ENCODE measurements at places on chromosomes 1 and 21.

DNA sequence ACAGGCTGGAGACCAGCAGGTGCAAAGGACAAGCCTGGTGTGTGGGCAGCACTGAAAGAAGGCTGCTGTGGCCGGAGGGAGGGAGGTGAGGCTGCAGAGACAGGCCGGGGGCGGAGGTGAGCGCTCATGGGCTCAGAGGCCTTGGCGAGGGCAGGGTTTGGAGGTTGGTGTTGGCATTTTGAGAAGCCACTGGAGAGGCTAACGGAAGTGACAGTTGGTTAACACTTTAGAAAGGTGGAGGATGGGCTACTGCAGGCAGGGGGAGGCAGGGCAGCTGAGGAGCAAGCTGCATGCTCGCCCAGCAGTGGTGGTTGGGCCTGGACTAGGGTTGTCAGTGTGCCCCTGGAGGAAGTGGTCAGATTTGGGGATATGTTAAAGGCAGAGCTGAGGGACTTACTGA, 37.5 kb downstream of the QSOX1 start:
- DNase-seq = no peak

- no peak for DNase-seq
Measured at GRCh38 chr1:175297291-175297690, 104.7 kb upstream of the KIAA0040 start.

DNA sequence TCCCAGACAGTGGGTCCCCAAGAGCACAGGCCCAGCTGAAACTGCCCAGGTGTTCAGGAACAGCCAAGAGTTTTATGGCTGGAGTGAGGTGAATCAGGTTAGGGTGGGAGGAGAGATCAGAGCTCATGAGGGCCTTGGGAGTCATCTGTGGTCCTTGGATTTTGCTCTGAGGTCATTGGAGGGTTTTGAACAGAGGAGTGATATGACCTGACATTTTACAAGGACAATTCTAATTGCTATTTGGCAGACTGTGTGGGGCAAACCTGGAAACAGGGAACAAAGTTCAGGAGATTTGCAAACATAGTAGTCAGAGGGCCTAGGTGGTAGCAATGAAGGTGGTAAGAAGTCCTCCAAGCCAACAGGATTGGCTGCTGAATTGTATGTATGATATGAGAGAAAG, 31.1 kb upstream of the LRRN2 start:
- DNase-seq = no peak

DNA sequence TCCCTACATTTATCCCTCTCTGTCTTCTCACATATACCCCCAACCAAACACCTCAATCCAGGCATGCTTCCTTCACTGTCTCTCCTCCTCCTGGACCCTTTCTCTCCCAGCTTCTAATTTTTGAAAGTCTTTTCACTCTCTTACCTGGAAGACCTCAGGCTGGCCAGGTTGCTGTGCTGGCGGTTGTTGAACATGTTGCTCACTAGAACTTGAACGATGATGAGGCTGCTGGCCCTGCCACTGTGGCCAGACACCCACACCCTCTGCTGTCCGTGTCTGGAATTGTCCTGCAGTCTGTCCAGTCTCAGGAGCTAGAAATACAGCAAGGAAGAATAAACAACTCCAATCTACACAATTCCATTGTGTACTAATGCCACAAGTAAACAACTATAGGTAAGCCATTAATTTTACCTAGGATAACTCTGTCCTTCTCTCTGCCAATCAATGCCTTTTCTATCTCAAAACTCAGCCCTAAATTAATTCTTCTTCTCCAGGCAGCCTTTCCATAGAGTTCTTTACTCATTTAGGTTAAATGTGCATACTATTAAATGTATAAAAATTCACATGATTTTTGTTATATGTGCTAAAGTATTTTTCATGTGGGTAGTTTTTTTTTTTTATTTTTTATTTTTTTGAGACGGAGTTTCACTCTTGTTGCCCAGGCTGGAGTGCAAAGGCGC, 5.1 kb upstream of the CTSK start:
- DNase-seq = no peak

DNA sequence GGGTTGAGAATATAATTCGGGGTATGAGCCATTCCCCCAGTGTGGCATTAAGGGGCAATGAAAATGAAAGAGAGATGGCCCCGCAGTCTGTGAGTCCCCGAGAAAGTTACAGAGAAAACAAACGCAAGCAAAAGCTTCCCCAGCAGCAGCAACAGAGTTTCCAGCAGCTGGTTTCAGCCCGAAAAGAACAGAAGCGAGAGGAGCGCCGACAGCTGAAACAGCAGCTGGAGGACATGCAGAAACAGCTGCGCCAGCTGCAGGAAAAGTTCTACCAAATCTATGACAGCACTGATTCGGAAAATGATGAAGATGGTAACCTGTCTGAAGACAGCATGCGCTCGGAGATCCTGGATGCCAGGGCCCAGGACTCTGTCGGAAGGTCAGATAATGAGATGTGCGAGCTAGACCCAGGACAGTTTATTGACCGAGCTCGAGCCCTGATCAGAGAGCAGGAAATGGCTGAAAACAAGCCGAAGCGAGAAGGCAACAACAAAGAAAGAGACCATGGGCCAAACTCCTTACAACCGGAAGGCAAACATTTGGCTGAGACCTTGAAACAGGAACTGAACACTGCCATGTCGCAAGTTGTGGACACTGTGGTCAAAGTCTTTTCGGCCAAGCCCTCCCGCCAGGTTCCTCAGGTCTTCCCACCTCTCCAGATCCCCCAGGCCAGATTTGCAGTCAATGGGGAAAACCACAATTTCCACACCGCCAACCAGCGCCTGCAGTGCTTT, 9.4 kb downstream of the PROX1 start:
- no peak for DNase-seq

- DNase-seq = no peak
Measured at GRCh38 chr1:52532731-52533327, 20.1 kb downstream of the TUT4 start.

DNA sequence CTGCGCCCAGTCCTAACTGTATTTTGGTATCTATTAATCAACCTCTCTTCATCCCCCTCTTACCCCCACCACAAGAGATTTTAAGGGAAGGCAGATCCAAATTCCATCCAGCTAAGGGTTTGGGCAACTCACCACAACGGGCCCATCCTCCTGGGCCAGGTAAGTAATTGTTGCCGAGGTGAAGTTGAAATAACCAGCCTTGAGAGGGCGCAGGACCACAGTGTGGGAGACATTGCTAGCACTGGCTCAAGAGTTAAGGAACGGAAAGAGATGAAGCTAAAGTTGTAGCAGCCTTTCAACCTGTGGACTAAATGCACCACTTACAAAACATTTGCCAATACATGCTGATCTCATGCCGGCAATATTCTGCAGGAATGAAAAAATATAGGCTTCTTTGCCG, 5.9 kb downstream of the SSR2 start:
- no peak for DNase-seq

DNA sequence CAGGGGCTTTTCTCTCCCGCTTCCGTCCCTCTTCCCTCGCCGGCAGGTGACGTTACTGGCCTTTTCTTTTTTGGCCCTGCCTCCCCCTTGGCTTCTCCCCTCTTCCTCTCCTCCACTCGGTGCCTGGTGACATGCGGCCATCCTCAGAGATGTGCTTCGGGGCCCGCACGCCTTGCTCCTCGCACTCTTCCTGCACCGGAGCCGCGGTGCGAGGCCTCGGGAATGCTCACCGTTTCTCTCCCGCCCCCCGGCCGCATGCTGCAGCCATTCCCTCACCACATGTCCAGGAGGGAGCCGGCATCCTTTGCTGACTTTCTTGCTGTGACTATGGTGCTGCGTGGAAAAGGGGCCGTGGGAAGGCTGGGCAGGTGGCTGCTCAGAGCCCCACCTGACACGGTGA, 39.3 kb downstream of the PDE9A start:
- no peak for DNase-seq

GRCh38 chr1:240732390-240732789, 120.4 kb upstream of the GREM2 start:
- no peak for DNase-seq

DNA sequence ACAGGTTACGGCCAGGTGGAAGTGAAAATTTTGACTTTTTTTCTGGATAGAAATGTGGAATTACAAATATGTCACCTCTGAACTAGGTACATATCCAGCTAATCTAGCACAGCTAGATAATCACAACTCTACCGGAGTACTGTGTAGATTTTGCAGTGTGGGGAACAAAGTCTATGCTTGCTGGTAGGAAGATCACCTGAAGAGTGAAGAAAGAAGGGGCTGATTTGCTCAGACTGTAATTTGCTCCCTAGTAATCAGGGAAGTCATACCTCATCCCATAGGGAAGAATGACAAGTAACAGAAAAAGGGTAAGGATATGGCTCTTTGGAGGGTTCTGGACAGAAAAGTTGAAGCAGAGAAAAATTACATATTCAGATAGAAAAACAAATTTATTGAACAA, 319.6 kb upstream of the TMPRSS15 start:
- no peak for DNase-seq
